ENCODE measurements at places on chromosomes 5 and 9.

GRCh38 chr5:86427158-86427557 lies 190.6 kb upstream of the COX7C start:
- no peak for DNase-seq

DNA sequence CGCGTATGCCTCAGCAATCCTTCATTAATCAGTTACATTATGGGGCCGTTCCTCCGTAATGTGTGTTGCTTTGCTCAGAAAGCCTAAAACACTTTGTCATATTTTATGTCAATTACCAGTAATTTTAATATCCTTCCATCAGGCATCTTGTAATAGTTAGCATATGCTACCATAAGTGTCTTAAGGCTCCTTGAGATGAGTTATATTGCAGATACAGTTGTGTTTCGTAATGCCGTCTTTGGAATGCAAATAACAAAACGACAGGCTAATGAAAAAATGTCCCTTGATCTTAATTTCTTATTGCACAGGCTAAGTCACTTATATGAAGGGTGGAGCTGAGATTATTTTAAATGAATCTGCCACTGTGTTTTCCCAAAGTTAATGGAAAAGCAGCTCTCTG lies 50.5 kb downstream of the TBCA start:
- DNase-seq = no peak

DNA sequence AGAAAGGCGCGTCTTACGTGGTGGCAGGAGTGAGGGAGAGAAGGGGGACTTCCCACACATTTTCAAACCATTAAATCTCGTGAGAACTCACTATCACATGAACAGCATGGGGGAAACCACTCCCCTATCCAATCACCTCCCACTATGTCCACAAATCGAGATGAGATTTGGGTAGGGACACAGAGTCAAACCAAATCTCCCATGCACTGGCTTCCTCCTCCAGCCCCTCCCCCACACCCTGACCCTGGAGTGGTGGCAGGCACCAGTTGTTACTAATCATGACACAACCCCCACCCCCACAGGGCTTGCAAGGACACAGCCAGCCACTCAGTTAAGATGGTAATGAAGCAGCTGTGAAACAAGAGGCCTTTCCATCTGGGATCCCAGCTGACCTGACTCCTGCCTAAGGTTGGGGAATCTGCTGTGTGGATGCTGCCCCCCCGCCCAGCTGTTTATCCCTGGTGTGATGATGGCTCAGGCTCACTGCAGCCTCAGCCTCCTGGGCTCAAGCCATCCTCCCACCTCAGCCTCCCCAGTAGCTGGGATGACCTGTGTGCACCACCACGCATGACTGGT lies 57.1 kb upstream of the FUBP3 start:
- no peak for DNase-seq

GRCh38 chr9:14180960-14181537 lies 132.9 kb downstream of the NFIB start:
- DNase-seq = no peak

GRCh38 chr9:134982311-134982710 lies 64.6 kb upstream of the FCN1 start:
- DNase-seq = no peak

DNA sequence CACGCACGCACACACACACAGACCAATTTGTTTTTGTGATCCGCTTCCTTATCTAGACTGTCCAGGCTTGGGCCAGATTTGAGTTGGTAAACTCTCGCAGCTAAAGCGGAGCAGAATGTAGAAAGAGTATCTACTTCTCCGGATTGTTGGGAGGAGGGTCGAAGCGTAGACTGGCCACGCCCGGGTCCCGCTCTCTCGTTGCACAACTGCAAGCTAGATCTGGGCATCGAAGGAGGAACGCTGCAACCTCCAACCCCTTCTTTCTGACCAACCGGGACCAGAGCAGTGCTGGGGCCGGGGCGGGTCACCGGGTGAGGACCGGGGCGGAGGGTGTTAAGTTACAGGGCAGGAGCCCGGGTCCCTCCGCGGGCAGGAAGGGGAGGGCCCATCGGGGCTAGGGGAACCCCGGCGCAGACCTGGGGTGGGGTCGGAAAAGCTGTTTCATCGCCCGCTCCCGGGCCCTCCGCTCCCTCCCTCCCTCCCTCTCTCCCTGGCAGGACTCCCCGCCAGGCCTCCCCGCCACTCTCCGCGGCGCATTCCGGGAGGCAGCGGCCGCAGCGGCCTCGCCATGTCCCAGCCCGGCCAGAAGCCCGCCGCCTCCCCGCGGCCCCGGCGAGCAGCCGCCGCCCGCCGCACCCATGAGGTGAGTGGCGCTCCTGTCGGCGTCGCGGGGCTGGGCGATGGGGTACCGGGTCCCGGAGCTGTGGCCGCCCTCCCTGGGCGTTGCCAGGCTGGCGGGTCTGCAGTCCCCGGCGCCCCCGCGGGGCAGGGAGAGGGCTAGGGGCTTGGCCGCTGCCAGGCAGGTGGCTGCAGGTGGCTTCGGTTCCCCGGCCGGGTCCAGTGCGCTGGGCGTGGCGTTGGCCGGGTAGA lies at the start of gene CAST:
Gene CAST, plus strand, starts transcription at position 522 of the 870 bp plus-strand sequence. Its CDS starts 47 bp downstream, at position 569.
- DNase-seq = peak; percentile 94

DNA sequence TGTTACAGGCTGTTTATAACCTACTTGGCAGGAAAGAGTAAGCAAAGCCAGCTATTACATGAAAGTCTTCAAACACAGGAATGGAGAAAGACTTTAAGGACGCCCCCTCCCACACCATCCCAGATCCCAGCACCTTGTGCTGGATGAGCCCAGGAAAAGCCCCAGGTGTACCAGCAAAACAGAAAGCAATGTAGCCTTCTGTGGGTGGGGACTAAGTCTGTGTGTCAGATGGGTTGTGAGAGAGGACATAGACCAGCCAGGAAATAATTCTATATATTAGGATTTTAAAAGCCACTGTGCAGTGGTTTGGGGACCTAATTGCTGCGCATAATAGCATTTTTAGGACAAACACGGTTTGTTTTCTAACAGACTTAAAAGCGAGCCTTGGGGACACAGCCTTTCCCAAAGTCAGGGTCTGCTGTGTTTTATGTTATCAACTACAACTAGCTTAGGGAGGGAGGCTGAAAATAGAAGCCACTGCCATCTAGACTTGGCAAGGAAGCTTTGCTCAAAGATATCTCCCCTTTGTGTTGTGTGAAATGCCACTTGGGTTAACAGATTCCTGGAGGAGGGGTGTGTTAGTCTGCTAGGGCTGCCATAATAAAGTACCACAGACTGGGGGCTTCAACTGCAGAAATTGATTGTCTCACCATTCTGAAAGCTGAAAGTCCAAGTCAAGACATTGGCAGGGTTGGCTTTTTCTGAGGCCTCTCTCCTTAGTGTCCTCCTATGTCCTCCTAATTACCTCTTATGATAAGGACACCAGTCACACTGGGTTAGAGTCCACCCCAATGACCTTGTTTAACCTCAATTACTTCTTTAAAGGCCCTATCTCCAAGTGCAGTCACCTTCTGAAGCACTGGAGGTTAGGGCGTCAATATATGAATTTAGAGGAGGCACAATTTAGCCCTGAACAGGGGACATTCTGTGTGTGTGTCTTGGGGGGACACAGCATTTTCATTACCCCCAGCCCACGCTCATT lies 17.2 kb upstream of the UBE2QL1 start:
- DNase-seq = no peak

GRCh38 chr9:14277244-14277643 lies 36.7 kb downstream of the NFIB start:
- no peak for DNase-seq

DNA sequence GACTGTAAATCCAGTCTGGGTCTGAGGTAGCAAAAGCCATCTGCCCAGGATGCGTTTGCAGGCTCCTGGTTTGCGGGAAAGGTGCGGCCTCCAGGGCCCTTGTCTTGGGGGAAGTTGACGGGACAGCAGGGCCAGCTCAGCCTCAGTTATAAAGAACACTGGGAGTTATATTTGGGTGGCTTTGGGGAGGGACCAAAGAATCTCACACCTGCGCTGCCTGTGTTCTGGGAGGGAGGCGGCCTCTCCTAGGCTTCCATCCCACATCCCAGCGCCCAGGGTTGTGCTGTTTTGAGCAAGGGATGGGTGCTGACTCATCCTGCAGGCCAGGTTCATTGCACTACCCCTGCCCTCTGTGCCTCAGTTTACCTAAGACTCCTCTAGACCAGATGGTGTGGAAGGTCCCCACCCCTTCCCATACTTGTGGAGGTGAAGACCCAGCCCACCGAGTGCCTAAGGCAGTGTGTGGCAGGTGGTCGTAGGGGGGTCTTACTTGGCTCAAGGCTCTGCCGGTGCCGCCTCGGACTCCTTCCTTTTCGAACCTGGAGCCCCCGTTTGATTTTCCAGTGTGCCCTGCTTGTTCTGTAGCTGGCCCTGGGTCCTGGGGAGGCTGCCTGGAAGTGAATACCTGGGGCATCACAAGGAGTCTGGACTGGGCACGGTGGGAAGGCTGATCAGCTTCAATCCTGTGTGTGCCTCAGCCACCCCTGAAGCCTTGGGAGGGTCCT lies 39.3 kb upstream of the FCN2 start:
- DNase-seq = no peak

- DNase-seq = no peak
These were observed 9.8 kb downstream of the PIK3R1 start for GRCh38 chr5:68225188-68225910.

DNA sequence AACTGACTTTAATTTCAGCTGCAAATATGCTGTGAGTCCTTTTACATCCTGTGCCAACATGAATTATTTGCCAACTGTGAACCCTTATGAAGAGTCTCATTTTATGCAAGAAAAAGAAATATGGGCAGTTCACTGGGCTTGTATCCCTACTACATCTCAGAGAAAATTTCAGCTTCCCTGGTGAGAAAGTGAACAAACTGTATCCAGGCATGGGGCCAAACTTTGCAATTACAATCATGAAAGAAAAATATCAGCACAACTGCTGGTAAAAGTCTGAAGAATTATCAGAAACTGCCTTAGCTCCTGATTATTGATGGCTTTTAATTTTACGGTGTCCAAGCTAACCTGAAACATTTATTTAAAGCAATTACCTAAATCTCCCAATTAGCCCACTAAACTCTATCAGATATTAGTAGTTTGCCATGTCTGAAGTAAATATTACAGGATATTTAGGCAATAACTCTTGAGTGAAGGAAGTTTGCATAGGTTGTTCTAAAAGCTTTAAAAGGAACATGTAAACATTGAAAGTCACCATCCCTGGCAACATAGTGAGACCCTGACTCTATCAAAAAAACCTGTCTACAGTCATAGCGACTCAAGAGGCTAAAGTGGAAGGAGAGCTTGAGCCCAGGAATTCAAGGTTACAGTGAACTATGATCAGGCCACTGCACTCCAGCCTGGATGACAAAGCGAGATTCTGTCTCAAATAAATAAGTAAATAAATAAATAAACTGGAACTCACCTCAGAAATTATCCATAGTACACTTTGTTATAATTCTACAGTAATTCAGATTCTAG lies 83.9 kb upstream of the HCN1 start:
- no peak for DNase-seq

DNA sequence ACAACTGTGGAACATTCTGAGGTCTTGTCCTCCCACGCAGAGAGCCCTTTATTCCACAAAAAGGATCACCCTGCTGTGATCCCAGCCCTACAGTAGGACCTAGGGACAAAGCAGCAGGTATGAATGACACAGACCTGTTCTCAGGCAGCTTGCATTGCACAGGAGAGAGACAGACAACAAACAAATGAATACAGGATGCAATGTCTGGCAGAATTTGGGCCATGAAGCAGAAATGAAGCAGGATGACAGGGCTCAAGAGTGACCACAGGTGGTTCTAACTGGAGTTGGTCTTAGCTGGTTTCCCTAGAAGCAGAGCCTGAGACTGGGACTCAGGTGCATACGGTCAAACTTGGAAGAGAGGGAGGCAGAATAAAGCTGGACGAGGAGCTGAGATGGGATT lies 388.8 kb downstream of the CDK5RAP2 start:
- no peak for DNase-seq

DNA sequence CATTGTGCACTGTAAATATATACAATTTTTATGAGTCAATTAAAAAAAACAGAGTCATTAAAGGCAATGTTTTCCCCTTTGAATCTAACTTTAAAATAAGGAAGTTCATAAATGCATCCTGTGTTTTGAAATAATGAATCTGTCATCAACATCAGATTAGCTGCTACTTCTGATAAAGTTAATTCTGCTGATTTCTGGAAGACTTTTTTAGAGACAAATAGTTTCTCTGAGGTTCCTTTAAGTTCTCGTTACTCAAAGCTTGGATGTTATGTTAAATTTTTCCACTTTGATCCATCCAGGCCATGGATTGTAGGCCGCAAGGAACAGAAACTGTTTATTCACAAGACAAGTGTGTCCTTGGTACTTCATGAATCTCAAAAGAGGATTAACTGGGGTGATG lies 115.5 kb downstream of the CARTPT start:
- no peak for DNase-seq

GRCh38 chr5:59357381-59357977 lies 536.0 kb downstream of the PDE4D start:
- DNase-seq = no peak

DNA sequence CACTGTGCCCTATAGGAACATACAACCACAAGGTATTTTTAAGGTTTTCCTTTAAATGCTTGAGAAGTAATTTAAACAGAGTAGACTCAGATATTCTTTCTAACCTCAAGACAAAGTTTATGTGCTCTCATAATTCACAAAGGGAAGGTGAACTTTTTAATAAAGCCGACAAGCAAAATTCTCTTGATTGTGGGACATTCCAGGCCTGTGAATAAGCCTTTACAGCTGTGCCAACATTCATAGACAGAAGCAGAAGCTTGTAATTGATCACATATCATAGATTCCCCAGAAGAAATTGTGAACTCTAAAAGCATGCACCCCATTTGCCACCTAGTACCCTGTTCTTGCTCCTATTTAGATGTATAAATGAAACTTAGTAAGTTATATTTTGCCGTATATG lies 1107.8 kb upstream of the SEMA6A start:
- DNase-seq = no peak

DNA sequence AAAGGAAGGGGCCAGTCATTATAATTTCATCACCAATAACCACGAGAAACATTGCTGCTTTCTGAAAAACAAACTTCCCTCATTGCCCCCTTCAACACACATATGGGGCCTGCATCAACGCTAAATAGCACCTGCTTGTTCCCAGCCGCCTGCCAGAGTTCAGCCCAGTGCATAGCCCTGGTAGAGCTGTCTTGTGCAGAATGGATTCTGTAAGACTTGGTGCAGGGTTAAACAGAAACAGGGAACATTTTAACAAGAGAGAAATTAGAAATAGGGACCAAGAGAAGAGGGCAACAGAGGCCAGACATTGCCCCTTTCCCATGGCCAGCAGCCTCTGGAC lies 56.7 kb downstream of the UBE2QL1 start:
- no peak for DNase-seq

- DNase-seq = no peak
These were observed 145.0 kb upstream of the CDH10 start for GRCh38 chr5:24789611-24790351.

DNA sequence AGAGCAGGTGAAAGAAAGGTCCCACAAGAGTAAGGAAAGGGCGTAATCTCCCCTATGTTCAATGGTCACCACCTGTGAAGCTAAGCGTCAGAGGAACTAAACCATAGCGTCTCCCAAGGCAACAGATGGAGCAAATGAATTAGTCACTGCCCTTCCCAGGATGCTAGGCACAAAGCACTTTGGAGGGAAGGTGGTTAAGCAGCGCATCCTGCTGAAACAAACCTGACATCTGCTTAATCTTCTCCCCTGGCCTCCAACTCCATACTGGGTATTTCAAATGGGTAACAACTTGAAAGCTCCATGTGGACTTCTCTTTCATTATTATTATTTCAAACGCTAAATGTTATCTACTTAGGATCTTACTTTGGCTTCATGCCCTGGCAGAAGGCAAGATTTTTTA lies 227.3 kb downstream of the MLLT3 start:
- DNase-seq = no peak
